ENCODE measurements at places on chromosomes 4 and X. TPM values are rescaled to one million over a fixed set of nuclear protein-coding genes. Genes with fewer than 3 reads are reported as not detected.

The FGFBP2 gene
- total RNA-seq = 0.47 TPM

The TMPRSS11A gene
- total RNA-seq = not detected

The CLNK gene
- 0.93 TPM for total RNA-seq

The SHROOM3 gene
- 75.9 TPM for total RNA-seq

The ATP7A gene
- 18.9 TPM for total RNA-seq

The DNAAF6 gene
- not detected for total RNA-seq

The GCNA gene
- 2.6 TPM for total RNA-seq

The SAGE1 gene
- not detected for total RNA-seq

The POLN gene
- 6.1 TPM for total RNA-seq

The HTN1 gene
- not detected for total RNA-seq

The TLR7 gene
- 2.5 TPM for total RNA-seq

The ADRA2C gene
- 11.1 TPM for total RNA-seq

The MXRA5 gene
- total RNA-seq = 23.9 TPM

The FAM53A gene
- total RNA-seq = 3.7 TPM

The TMEM47 gene
- 44.8 TPM for total RNA-seq

The USP53 gene
- 29.7 TPM for total RNA-seq

The HS3ST1 gene
- 4.1 TPM for total RNA-seq

The SHISA3 gene
- total RNA-seq = 60.1 TPM

The ERAS gene
- total RNA-seq = not detected

The LNX1 gene
- 19.3 TPM for total RNA-seq

The CXCL8 gene
- total RNA-seq = 6.0 TPM

The PPP2R3B gene
- 69.5 TPM for total RNA-seq

The STK32B gene
- total RNA-seq = 8.8 TPM

The EMCN gene
- 68.9 TPM for total RNA-seq

The USP17L28 gene
- not detected for total RNA-seq

The MAGEB17 gene
- total RNA-seq = not detected

The OTC gene
- not detected for total RNA-seq

The PDGFC gene
- 40.4 TPM for total RNA-seq

The TRPC3 gene
- 2.9 TPM for total RNA-seq

The MAGEA4 gene
- not detected for total RNA-seq

The DCAF8L2 gene
- not detected for total RNA-seq

The NSG1 gene
- total RNA-seq = 1.3 TPM

The UGT8 gene
- 38.4 TPM for total RNA-seq

The ANKRD50 gene
- 47.9 TPM for total RNA-seq

The PLAC1 gene
- 0.47 TPM for total RNA-seq

The HTR2C gene
- total RNA-seq = 0.41 TPM

The ELF4 gene
- total RNA-seq = 9.5 TPM

The FSTL5 gene
- total RNA-seq = 2.2 TPM

Data from metanephros (tissue), 2 donors.